Right lobe of liver (tissue), 6 donors: ENCODE measurements at places on chromosomes 1 and 21.
A peak's percentile ranks its signal among the peaks of the same experiment; 100 is the strongest.

DNA sequence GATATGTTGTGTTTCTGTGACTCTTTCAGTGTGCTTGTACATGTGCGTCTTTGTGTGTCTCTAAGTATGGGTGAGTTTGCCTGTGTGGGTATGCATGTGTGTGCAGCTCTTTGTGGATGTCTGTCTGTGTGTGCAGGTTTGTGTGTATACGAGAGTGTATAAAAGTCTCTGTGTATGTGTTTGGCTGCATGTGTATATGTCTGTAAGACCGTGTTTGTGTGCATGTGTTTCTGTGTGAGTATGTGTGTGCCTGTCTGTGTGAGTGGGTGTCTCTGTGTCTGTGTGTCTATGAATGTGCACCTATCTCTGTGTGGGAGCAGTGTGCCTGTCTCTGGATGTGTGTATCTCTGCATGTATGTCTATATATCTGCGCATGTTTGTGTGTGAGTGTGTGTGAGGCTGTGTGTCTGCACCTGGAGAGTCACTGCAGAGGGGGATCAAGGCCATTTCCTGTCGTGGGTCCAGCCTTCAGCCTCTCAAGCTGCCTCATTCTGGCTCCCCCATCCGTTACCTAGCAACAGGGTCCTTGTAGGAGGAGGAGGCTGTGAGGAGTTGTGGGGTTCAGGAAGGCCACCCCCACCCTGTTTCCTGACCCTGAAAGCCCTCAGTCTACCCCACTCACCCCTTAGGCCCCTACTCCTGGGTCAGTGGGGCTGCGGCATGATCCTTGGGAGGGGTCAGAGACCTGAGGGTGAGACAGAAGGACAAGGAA lies 10.4 kb downstream of the FGR start:
- DNase-seq = no peak

- DNase-seq = no peak
Observed at GRCh38 chr21:27569831-27570230, 602.9 kb upstream of the ADAMTS5 start.

DNA sequence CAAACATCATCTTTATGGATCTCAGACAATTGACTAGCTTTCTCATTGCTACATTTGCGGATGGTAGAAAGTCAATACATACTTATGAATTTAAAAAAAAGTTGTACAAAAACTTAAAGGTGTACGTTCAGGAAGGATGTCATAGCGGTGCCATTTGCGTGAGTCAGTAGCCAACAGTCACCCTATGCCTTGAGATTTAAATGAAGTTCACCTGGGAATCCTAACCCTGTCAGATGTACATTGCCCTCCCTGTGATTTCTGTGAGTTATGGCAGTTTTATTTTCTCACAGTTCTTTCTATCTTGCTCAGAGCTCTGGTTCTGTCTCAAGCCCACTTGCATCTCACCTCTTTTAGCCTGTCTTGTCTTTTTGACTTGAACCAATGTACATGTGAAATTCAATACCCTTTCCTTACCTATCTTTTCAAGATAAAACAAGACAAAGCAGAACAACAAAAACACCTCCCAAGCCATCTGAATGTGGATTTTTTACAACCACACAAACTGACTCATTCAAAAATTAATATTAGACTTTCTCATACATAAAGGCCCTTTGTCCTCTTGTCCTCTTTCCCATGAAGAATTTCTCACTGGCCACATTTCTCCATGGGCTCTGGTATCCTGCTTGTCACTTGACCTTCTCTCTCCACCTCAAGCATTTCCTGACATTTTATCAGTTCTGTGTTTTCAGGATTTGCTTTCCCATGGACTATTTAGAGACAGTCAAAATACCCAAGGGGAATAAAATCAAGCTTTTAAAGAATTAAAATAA lies 25.3 kb upstream of the ZNF697 start:
- no peak for DNase-seq

DNA sequence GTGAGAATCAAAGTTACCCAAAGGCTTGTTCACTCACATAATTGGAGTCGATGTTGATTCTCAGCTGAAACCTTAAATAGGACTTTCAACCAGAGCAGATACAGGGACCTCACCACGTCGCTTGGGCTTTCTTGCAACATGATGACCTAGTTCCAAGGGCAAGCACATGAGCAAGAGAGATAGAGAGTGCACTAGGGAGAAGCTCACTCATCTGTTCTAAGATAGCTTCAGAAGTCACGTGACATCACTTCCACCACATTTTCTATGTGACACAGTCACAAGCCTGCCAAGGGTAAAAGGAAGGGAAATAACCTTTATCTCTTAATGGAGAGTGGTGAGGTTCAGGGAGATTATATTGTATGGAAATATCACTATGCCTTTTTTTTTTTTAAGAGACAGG lies 470.1 kb upstream of the PLXNA2 start:
- no peak for DNase-seq

DNA sequence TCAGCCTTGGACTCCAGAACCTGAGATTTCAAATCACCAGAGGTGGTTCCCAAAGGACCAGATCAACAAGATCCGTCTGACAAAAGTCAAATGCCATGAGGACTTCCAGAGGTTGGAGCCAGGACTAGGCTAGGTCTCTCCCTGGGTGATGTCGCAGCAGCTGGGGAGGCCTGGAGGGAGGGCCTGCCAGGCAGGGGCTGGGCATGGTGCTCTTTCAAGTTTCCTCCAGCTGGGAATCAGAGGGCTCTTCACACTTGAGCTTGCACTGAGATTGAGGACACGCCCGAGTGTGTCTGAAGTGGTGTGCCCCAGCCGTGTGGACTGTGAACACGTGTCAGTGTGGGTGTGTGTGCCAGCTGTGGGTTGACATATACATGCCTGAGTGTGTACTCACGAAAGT lies 21.3 kb upstream of the RSPO1 start:
- no peak for DNase-seq

DNA sequence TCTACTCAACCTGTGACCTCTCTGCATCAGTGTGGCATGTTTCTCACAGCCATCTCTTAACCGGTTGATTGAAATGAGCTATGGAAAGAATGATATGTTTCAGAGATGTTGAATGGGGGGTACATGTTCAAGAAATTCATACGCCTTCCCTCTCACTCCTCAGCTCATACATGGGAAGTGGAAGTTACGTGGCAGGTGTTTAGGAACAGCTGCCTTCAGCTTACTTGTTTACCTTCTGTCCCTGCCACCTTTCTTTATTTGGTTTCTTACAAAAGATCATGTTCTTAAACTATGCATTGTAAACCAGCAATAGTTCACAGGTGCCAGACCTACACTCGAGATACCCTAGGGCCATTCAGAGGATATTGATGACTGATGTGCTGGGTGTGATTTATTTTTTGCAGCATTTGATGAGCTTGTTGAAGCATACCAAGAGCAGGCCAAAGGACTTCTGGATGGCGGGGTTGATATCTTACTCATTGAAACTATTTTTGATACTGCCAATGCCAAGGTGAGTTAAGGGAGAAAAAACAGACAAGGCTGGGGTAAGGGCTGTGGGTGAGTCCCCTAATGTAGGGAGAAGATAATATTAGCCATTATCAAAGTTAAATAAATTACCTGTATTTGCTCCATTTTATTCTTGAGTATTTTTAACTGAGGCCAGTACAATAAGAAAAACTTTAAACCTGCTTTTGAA lies 17.4 kb downstream of the MTR start:
- DNase-seq = no peak

GRCh38 chr1:177246710-177247580 lies 76.2 kb downstream of the BRINP2 start:
- DNase-seq = no peak

DNA sequence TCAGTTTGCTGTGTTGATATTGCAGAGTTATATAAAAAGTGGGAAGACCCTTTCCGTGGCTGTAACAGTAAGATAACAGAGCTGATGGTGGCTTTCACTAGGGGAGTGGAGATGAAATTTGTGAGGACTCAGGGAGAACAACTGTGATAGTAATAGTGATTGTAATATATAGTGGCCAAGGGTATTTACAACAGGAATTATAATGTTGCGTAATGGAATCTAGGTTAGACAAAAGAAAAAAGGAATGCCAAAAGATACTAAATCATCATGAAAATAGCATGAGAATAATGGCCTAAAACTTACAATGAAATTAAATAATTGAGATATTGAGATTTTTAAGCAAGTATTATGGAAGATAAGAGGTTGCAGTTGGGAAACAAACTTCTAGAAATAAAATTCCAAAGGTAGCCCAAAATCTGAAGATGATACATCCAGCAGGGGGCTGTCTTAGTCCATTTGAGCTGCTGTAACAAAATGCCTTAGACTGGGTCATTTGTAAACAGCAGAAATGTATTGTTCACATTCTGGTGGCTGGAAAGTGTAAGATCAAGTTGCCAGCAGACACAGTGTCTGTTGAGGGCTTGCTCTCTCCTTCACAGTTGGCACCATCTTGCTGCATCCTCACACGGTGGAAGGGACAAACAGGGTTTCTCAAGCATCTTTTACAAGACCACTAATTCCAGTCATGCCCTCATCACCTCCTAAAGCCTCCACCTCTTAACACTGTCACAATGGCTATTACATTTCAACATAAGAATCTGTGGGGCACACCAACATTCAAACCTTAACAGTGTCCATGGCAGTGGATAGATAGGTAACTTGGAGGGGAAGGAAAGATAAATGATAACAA lies 711.2 kb downstream of the MRPL39 start:
- no peak for DNase-seq

GRCh38 chr1:177983077-177983476 lies 13.2 kb upstream of the SEC16B start:
- DNase-seq = no peak

- DNase-seq = no peak
Observed at GRCh38 chr1:45569571-45569961, 14.3 kb upstream of the NASP start.

- DNase-seq = no peak
Observed at GRCh38 chr1:183911285-183911684, 106.4 kb downstream of the RGL1 start.

- no peak for DNase-seq
Observed at GRCh38 chr1:203599875-203600781, 26.5 kb upstream of the ATP2B4 start.

GRCh38 chr1:57033222-57034001 lies 67.6 kb upstream of the C8B start:
- DNase-seq = no peak

DNA sequence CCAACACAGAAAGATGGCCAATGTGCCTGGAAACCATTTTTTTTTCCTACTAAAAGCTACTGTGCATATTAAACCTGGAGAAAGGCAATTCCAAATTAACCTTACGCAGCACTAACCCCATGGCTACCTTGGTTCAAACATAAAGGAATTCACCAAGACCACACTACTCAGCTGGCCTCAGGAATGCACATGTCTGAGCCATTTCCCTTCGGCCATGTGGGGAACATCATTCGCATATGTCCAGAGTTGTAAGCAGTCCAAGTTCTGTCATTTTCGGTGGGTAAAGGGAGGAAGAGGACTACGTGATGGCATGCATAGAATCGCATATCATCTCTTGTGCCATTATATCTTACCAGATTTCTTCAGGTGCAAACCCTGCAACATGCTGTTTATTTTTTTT lies 175.4 kb downstream of the NTMT2 start:
- no peak for DNase-seq

DNA sequence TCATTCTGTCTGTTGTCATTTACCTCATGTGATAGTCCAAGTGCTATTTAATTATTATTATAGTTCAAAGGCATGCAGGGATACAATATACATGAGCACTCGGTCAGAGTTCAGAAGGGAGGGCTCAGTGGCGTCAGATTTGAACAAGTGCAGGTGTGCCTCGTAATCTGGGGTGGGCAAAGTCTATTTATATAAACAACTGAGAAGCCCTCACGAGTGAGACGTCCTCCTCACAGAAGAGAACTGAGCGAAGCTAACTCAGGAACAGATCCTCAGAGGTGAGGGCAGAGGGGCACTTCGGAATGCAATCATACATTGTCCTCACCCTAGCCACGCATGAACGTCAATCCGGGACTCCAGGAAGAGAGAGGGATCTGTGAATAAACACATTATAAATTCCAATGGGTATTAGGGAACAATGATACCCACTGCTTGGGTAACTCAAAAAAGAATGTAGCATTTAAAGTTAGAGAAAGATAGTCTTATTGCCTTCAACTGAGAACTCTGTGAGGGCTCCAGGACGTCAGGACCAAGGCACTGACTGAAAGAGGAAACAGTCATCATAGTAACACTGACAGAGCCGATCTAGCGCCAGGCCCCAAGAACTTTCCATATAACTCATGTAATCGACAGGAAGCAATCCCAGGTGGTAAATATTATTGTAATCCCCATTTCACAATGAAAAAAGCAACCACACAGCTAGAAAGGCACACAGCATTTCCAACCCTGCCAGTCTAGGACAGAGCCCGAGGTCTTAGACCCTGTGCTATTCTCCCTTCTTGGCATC lies 127.1 kb upstream of the B3GALT2 start:
- no peak for DNase-seq

GRCh38 chr1:64601207-64601606 lies 131.3 kb downstream of the CACHD1 start:
- DNase-seq = no peak

- no peak for DNase-seq
Observed at GRCh38 chr1:32702599-32703478, at the start of gene SYNC. Gene SYNC, minus strand, starts transcription at chr1:32702770. Its CDS starts 110 bp downstream, at chr1:32702660.

GRCh38 chr1:88982055-88982454 lies 10.4 kb downstream of the KYAT3 start:
- DNase-seq = no peak

- peak; percentile 85 for DNase-seq
Observed at GRCh38 chr1:30852026-30852425, 56.5 kb downstream of the SDC3 start.

DNA sequence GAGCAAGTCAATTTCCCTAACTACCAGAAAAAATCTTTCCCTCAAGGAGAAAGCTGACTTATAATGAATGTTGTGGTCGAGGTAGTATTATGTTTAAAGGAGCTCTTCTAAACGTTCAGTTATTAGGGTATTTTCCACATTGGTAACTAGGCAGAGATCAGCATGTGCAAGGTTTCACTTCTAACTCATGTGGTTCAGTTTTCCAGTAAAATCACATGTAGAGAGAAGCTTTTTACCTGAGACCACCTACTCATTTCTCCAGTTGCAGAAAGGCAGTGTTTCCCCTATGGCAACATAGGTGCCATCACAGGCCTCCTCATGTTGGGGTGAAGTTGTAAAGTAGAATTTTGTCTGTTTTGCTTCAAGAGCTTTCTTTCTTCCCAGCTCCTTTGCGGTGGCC lies 23.7 kb downstream of the IL23R start:
- DNase-seq = no peak

- no peak for DNase-seq
Observed at GRCh38 chr1:160801836-160802580, 6.0 kb downstream of the LY9 start.

GRCh38 chr1:176790786-176791185 lies 327.8 kb downstream of the PAPPA2 start:
- no peak for DNase-seq

DNA sequence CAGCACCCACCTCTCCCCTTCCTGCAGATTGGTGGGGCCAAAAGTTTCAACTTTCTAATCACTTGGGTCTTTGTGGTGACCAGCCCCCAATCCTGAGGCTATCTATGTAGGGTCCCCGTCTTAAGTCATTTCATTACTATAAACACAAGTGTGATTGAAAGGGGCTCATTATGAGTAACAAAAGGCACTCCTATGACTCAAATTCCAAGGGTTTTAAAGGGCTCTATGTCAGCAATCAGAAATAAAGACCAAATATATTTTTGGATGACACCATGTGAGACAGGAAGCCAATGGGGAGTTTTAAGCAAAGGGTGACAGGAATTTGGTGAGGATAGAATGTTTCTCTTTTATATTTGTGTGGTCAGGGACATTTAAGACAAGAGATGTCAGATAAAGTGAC lies 6.2 kb downstream of the ERO1B start:
- no peak for DNase-seq
